ENCODE measurements at places on chromosomes 1 and 21.

DNA sequence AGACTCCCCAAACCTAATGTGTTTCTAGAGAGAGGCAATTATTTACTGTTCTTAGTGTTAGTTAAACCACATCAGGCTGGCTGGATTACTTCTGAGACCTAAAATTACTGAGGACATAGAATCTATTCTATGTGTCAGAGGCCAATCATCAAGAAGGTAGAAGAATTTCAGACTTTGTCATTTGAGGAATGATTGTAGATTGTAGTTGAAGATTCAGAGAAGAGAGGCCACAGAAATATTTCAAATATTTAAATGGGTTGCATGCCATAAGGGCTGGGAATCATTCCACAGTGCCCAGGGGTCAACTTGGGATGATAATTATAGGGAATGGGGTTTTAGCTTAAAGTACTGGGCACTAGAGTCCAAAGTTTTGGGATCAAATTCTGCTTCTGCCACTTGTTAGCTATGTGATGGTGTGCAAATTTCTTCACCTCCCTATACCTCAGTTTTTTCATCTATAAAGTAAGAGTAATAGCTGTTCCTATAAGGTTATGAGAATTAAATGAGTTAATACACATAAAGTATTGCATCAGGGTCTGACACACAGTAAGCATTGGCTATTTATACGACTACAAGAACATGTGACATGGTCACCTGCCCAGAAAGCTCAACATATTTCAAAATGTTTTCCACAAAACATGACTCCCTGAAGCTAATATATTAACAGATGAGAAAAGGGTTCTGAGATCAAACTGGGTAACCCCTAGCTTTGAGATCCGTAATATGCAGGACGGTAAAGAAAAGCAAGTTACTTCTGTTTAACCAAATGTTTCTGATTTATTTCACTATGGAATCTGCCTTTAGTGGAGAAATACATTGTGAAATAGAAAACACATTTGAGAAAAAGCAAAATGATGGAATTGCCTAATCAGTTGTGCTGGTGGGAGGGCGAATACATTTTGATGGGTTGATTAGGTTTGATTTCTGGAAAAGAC lies 69.7 kb upstream of the SPAG17 start:
- no peak for DNase-seq

GRCh38 chr1:39258146-39258924 lies 53.8 kb downstream of the MACF1 start:
- peak; percentile 81 for DNase-seq

DNA sequence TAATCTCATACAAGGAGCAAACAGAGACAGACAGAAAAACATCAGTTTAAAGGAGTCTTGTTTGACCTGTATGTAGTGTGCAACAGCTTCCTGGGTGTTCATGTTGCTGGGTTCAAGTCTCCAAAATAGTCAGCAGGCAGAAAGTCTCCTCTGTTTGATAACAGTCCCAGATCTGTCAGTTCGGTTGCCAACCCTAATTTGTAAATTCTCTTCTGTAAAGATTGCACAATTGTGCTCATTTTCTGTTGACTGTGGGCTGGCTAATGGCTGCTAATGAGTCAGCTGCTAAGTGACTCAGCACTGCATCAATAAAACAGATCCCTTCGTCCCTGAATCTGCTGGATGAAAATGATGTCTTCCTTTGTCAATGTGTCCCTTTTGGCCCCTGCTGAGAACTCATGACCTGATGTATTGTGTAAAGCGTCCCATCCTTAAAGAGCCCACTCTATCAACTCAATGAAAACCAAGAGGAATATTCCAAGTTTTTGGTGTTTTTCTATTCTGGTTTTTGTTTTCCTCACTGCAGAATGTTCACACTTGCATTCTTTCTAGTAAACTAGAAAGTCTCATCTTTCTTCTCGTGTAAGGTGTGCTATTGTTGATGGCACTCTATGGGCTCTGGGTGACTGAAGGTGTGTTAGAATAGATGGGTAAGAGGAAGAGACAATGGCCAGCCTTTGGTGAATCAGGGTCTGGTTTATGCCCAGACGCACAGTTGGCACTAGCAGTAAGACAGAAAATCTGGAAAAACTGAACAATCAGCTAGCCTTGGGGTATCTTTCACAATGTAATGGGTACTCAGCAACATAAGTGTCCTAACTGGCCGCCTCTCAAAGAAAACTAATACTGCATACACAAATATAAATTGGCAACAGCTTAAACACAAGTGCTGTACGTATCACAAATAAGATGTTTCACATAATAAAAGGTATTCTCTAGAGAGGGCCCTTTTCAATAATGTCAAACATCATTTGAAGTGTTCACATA lies 75.1 kb upstream of the SIPA1L2 start:
- no peak for DNase-seq

GRCh38 chr1:38191461-38191860 lies 144.9 kb upstream of the POU3F1 start:
- DNase-seq = no peak

- DNase-seq = no peak
These were observed 17.4 kb downstream of the TNFRSF1B start for GRCh38 chr1:12184008-12184681.

- no peak for DNase-seq
These were observed 4.9 kb upstream of the MASP2 start for GRCh38 chr1:11051781-11052511.

- no peak for DNase-seq
These were observed 63.6 kb upstream of the GNG12 start for GRCh38 chr1:67896826-67897225.

GRCh38 chr1:17797478-17797877 lies 42.3 kb downstream of the ACTL8 start:
- DNase-seq = no peak

GRCh38 chr21:43775795-43776430 lies at the start of gene CSTB:
Gene CSTB (minus strand): TSS chr21:43776308. CDS start chr21:43776269, 39 bp downstream.
- peak; percentile 95 for DNase-seq

Measured in D341Med (cell line).